ENCODE measurements at places on chromosomes 11 and 22.

GRCh38 chr11:60785806-60786361, 751 bp downstream of the MS4A10 start:
- no peak for DNase-seq

DNA sequence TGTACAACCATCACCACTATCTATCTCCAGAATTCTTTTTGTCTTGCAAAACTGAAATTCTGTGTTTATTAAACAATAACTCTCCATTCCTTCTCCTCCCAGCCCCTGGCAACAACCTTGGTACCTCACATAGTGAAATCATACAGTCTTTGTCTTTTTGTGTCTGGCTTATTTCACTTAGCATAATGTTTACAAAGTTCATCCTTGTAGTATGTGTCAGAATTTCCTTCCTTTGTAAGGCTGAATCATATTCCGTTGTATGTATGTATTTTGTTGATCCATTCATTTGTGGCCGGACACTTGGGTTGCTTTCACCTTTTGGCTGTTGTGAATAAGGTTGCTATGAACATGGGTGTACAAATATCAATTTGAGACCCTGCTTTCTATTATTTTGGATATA, 243.7 kb upstream of the TBCEL start:
- DNase-seq: no peak

DNA sequence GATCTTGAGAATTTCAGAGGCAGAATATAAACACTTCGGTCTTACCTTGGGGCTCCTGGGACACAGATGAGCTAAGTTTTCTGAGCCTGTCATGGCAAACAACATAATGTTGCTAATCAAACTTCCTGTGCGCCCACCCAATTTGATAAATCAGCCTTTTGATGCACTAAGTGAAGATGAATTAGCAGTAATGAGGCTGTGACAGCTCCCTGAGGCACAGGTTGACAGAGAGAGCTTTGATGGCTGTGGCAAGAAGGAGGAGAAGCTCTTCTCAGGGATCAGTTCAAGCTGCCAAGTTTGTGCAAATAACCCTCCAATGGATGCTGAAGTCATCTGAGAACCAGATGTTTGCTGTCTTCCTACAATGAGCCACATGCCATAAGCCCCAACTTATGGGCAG, 34.4 kb downstream of the DRD2 start:
- no peak for DNase-seq

GRCh38 chr22:44735518-44736428, 16.6 kb upstream of the ARHGAP8 start:
- peak; percentile 52 for DNase-seq

GRCh38 chr11:64382586-64382985, 23.6 kb downstream of the RPS6KA4 start:
- DNase-seq: no peak

GRCh38 chr11:83436855-83437254, 150.7 kb upstream of the CCDC90B start:
- DNase-seq: no peak

- peak; percentile 78 for DNase-seq
Observed at GRCh38 chr22:37569009-37569920, 9.0 kb downstream of the CDC42EP1 start.

DNA sequence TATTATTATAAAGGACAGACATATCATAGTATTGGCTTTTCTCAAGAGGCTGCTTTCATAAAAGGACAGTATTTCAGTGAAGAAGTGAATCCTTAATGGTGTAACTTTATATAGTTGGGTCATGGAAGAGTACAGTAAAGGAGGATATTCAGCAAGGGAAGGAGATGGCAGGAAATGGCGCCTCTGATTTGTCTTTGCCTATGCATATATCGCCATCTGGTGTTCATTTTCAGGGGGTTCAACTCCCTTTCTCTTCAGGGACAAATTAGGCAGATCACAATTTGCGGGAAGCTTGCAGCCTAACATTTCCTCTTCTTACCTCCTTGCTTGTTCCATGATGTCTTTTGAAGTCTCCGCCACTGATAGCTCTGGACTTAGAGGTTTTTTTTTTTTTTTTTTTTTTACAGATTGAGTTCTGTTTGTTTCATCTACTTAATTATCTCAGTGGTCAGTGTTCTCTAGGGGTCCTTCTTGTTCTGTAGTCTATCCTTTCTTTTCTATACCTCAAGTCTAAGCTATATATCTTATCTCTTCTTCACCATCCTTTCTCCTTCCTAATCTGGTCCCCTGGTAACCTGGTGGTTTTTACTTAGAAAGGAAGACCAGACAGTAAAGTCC, 21.8 kb upstream of the RRM1 start:
- DNase-seq: peak; percentile 78

DNA sequence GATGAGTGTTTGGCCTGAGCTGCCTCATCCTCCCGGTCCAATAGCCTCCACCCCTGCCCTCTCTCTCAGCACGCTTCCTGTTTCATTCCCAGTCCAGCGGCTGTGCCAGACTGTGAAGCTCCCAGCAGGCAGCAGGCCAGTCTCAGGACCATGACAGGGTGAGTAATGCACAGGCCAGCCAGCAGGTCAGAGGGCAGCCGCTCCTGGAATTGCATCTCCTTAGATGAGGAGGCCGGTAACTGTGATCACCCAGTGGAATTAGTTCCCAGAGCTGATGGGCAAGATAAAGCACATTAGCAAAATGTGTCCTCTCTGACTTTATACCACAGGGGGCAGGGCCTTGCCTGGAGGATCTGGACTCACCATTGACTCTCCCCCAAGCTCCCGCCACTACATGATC, 251.2 kb downstream of the ETS1 start:
- DNase-seq: no peak

DNA sequence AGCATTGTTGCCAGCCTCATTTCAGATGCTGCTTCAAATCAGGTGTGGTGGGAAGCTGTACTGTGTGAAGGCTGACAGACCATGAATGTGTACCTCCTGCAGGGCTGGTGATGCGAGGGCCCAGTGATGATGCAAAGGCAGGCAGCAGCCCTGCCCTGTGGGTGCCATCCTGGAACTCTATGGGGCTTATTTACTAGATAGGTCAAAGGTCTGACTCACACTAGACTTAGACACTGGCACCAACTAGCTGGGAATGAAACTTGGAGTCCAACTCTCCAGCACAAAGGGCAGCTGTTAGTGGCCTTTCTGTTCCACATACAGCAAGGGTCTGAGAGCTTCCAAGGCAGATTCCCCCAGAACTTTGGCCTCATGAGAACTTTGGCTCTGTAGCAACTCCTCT, 138.4 kb downstream of the TTC17 start:
- DNase-seq: no peak

- no peak for DNase-seq
Observed at GRCh38 chr11:45745065-45745811, 59.7 kb upstream of the SLC35C1 start.

DNA sequence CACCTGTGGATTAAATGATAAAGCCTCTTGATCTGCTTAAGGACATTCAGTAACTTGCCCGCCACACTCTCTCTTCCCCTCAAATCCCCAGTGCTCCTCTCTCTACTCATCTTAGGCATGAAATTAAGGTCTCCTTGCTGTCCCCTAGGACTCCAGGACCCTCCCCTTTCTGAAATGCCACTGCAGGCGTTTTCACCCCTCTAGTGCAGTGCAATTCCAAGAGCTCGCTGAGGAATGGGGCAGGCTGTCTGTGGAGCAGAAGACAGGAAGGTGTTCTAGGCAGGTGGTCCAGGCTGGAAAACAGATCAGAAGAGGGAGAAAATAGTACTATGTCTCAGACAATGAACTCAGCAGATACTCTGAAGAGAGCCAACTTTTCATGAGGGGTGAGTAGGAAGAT, 55.8 kb upstream of the ARHGAP42 start:
- no peak for DNase-seq

GRCh38 chr11:46537121-46537520, 56.7 kb downstream of the AMBRA1 start:
- no peak for DNase-seq

GRCh38 chr22:29224121-29224858, 18.6 kb downstream of the EMID1 start:
- DNase-seq: no peak

DNA sequence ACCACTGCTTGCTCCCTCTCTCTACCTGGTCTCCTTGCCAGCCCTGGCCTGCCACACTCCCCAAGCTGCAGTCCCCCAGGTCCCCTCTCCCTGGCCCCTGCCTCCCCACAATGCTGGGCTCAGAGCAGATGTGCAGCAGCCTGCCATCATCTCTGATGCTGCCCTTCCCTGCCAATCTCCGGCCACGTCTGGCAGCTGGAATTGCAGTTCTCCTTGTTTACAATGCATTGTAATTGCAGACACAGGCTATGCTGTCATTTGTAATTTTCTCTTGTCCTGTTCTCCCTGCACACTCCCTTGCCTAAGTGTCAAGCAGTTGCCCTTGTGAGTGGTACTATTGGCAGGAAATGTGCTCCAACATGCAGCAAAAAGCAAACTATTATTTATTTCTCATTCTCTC, 222.3 kb downstream of the NTM start:
- no peak for DNase-seq

Data from LoVo (cell line).